ENCODE measurements at places on chromosomes 11 and 22.

- no peak for DNase-seq
Measured at GRCh38 chr11:34302046-34302921, 55.5 kb downstream of the ABTB2 start.

- no peak for DNase-seq
Measured at GRCh38 chr11:46248289-46249102, 29.0 kb upstream of the CREB3L1 start.

DNA sequence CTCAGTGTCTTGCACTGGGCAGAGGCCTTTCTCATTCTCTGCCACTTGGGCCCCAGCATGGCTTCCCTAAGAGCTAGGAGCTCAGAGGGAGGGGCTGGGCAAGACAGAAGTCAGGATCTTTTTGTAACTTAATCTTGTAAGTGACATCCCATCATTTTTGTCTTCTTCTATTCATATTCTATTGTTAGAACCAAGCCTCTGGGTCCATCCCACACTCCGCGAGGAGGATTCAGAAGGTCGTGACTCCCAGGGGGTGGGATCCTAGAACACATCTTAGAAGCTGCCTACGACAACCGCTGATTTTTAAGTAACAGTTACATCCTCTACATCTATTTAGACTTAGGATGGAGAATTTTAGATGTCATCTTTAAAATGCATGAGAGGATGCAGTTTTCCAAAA is 1.5 kb upstream of the IL17RA start:
- no peak for DNase-seq

GRCh38 chr11:96322775-96323641 is 20.0 kb downstream of the MAML2 start:
- no peak for DNase-seq

- DNase-seq, result no peak
Measured at GRCh38 chr11:42770444-42771065, 541.2 kb upstream of the API5 start.

GRCh38 chr22:32994898-32995297 is 63.3 kb downstream of the SYN3 start:
- DNase-seq, result no peak

- no peak for DNase-seq
Measured at GRCh38 chr22:28205926-28206325, 286.9 kb upstream of the PITPNB start.

DNA sequence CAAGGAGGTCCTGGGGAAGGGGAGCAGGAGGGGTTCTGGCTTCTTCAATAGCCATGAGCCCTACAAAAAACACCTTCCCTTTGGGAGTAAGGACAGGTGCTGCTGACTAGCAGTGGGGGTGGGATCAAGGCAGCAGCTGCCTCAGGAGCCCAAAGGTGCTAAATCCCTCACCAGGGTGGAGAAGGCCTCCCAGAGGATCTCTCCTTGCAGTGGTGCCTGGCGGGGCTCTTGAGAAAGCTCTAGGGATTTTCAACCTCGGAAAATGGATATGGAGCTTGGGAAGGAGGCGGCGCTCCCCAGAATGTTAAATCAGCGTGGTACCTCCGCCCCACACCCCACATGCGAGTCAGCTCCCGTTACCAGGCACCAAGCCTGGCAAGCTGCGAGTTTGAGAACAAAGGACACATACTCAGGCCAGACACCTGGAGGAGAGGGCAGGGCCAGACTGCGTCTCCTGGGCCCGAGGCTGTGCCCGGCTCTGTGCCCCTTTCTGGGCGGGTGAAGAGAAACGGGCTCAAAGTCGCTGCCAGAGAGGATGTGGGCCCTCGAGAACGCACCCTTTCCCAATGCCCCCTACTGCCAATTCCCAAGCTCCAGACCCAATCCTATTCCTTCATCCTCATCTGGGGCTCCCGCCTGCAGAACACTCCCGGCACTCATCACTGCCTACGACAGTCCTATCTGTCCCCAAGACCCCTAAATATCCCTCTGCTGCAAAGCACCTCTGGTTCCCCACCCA is 139.0 kb downstream of the BRD1 start:
- DNase-seq, result no peak

GRCh38 chr11:85180528-85180927 is 446.6 kb downstream of the DLG2 start:
- no peak for DNase-seq

- peak; percentile 10 for DNase-seq
Measured at GRCh38 chr11:68142028-68142412, 20.8 kb upstream of the CHKA start.

- no peak for DNase-seq
Measured at GRCh38 chr11:21353425-21353824, 684.0 kb downstream of the NELL1 start.

DNA sequence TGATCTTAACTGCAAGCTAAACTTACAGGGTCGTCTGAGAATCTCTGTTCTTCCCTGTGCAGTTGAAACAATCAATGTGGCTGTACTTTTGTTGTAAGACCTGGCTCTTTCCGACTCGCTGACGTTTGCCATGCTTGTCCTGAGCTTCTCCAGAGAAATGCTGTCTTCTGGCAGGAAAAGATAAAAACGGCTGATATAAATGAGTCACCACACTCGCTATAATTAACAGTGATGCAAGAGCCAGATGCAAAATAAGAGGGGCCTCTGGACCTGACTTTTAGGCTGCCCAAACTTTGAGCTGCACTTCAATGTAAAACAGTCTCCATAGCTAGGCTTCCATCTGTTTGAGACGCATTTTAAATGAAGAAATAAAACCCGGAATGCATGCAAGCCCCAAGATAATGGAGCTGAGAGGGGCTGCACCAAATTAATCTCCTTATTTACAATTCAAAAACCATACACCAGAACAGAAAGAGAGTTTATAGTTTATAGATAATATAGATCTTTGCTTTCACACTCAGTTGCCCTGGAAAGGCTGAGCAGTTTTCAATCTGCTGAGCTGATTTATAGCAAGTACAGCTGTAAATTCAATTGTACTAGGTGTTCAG is 48.5 kb downstream of the WT1 start:
- DNase-seq, result no peak

GRCh38 chr11:131495423-131495822 is 125.0 kb downstream of the NTM start:
- no peak for DNase-seq

- no peak for DNase-seq
Measured at GRCh38 chr22:48849963-48850657, 977.6 kb downstream of the BRD1 start.

- no peak for DNase-seq
Measured at GRCh38 chr22:32745251-32745995, 56.1 kb upstream of the TIMP3 start.

GRCh38 chr11:118913411-118914125 is 12.2 kb downstream of the BCL9L start:
- DNase-seq, result no peak

DNA sequence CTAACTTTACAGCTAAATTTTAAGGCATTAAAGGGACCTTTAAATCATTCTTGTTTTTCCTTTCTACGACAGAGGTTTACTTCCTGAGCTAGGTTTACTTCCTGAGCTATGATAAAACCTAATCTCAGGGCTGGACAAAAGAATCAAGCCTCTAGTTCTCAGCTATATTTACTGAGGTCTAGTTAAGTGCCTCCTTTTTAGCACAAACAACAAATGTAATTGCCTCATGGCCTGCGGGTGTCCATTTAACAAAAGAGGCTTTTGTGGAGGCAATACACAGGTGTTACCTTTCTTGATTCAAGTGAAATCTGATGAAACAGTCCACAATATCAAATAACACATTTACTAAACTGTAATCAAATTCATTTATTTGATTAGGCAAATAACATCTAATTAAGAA is 67.3 kb downstream of the IMMP1L start:
- DNase-seq, result no peak

DNA sequence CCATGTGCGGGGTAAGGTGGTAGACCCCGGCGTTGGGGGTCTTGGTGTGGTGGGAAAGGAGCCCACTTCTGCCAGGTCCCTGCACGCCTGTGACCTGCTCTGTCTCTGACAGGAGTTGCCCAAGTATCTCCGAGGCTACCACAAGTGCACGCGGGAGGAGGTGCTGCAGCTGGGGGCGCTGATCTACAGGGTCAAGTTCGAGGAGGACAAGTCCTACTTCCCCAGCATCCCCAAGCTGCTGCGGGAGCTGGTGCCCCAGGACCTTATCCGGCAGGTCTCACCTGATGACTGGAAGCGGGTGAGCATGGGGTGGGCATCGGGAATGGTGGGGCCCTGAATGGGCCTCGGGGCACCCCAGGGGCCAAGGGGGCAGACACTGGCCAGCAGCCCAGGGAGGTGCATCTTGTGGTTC is 83.0 kb downstream of the MYO7A start:
- no peak for DNase-seq

GRCh38 chr11:74412321-74412720 is 14.1 kb upstream of the PGM2L1 start:
- no peak for DNase-seq

GRCh38 chr11:19934828-19935259 is 222.2 kb downstream of the NAV2 start:
- DNase-seq, result no peak

- no peak for DNase-seq
Measured at GRCh38 chr22:38258895-38259294, 13.9 kb downstream of the TMEM184B start.

GRCh38 chr11:64152841-64153691 is 12.8 kb downstream of the MACROD1 start:
- DNase-seq, result peak; percentile 37

- DNase-seq, result peak; percentile 69
Measured at GRCh38 chr11:61041755-61042518, 60.4 kb upstream of the CD5 start.

- DNase-seq, result no peak
Measured at GRCh38 chr11:74479732-74480123, 12.4 kb upstream of the KCNE3 start.

- DNase-seq, result no peak
Measured at GRCh38 chr22:41862530-41863266, 29.8 kb downstream of the SREBF2 start.

GRCh38 chr11:119152604-119153003 is 3.8 kb downstream of the ABCG4 start:
- DNase-seq, result no peak

DNA sequence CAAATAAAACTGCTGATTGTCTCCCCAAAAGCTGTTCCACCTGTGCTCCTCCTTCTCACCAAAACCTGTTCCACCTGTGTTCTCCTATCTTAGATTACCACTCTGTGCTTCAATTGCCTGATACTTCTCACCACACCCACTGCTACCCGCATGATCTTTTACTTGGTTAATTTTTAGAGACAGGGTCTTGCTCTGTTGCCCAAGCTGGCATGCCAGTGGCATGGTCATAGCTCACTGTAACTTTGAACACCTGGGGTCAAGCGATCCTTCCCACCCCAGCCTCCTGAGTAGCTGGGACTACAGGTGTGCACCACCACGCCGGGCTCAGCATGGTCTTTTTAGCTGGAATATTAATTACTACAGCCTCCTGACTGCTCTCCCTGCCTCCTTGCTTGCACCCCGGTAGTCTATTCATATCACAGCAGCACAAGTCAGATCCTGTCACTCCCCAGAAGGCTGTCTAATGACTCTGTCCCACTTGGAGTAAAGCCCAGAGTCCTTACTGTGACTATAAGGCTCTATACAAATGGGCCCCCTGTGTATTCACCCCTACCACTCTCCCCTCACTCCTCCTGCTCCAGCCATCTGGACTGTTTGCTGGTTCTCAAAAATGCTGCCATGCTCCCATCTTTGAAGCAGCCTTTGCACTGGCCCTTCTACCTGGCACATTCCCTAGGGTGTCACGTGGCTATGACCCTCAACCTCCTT is 3.5 kb downstream of the C11orf91 start:
- DNase-seq, result no peak

DNA sequence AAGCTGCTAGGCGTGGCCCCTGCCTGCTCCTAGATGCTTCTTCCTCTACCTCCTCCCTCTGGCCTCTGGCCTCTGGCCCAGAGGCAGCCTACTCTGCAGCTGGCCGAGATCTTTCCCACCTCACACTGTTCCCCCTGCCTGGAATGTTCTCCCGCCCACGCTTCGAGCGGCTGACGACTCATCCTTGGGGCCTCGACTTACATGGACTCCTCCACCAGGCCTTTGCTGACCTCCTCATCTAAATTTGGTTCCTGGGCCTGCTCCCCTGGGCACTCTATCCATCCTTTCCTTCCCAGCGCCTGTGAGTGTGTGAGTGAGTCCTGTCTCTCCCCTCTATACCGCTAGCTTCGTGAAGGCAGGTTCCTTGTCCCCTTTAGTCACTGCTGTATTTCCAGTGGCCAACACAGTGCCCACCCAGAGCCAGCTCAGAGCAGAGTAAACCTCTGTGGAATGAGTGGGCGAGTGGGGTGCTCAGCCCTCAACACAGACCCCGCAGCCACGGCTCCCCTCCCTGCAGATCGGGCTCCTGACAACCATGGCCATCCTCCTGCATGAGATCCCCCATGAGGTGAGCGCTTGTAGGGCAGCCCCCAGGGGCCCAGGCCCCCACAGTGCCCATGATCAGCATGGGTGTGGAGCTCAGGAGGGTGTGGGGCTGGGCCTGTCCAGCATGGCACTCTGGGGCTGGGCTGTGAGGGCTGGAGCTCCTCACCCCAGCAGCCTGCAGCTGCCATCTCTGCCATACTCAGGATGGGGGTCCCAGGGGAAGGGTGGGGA is 5.7 kb downstream of the SLC39A13 start:
- no peak for DNase-seq

- DNase-seq, result no peak
Measured at GRCh38 chr11:88799771-88800500, 265.8 kb downstream of the GRM5 start.

DNA sequence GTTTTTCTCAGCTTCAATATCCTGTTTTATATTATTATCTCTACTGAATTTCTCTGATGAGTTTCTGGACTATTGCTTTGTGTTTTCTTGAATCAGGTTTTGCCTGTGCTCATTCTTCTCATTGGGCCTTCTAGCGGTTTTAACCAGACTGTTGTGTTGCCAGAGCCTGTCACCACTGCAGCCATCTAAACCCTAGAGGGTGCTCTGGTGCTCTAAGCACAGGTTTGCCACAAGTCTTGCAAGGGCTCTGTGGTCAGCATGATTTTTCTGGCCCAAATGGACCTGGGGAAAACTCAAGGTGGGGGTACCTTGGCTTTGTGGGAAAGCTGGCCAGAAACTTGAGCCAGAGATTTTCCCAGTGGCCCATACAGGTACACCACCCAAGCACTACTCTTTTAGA is 52.4 kb upstream of the TYR start:
- no peak for DNase-seq

All from stimulated activated CD4-positive, alpha-beta T cell treated with anti-CD3 and anti-CD28 coated beads, TNF-alpha, amount 100 ng/mL, for 24 hours (primary cell).